Glutamatergic neuron (in vitro differentiated cells): ENCODE measurements at places on chromosomes 12 and 14. TPM values are rescaled to one million over a fixed set of nuclear protein-coding genes. Genes with fewer than 3 reads are reported as not detected.

Gene IL22
- total RNA-seq: not detected

Gene CLEC4C
- total RNA-seq: not detected

DNA sequence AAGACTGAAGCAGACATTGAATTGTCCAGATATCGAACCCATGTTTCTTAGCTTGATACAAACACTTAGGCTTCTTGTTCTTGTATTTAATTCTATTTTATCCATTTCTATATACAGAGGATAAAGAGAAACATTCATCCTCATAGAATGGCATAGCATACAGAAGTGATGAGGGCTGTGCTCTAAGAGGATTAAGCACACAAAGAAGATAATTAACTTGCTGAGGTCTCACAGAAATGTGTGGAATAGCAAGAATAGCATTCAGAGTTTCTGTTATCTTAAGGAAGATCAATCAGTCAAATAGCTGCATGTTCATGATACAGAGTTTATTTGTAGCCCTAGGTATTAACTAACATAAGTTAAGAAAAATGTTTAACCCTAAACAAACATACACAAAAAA lies 27.3 kb upstream of the STRAP start:
- DNase-seq: no peak

DNA sequence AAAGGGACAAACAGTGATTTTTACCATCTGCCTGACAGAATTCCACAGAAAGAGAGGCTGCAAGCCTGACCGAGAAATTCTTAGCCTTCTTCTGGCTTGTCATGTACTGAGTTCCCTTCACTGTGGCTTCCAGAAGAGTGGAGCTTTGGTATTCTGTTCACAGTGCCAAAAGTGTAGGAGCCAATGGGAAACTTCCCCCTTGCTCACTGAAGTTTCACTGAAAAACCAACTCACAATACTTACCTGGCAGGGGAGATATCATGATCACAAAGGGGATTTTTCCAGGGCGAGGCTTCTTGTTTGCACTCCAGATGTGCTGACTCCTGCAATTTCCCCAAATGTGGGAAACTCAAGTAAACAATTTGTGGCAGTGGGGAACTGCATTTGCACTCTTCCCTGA lies 31.7 kb upstream of the MMP19 start:
- DNase-seq: no peak

DNA sequence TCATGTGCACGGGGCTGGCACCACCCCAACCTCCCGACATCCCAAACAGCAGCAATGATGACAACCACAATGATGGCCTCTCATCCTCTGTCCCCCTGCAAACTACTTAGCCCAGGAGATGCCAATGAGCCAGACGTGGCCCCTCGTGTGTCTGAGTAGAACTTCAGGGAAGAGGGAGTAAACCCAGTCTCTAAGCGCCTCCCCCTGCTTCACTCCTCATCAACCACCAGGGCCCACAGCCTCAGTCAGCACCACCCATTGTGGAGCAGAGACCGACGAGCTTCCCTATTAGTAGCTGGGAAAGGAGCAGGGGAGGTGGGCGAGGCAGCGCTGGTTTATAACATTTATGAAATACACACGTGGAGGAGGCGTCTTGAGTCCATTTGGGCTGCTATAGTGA lies 182.7 kb upstream of the SFSWAP start:
- DNase-seq: no peak

DNA sequence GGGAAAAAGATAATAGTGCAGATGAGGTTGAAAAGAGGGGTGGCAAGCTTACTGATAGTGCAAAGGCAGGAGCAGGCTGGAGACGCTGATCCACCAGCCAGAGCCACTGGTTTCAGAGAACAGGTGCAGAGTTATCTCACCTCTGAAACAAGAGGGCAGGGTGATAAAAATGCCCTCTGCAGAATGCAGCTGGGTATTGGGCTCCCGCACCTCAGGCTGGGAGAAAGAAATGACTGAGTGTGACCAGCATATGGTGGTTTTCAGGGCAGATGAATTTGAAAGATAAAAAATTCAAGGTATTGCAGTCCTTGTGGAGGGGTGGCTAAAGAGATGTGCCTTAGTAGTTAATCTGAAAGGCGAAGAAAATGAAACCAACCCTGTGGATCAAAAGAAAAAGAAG lies 2.9 kb upstream of the TMEM30B start:
- DNase-seq: no peak

DNA sequence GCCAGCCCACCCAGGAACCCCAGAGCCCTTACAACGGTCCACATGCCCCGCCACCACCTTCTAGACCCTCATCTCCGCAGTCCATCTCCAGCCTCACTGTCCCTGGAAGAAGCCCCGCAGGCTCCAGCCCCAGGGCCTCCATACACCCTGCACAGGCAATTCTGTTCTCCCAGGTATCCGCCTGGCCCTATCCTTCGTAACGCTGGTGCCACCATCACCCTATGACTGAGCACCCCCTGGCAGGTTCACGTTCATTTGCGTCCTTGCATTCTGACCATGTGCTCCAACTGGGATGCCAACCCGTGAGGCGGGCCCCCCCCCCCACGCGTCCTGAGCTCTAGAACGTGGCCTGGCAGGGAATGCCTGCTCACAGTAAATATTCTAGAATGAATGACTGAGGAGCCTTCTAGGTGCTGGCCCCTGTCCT lies 675 bp upstream of the SCARB1 start:
- no peak for DNase-seq

DNA sequence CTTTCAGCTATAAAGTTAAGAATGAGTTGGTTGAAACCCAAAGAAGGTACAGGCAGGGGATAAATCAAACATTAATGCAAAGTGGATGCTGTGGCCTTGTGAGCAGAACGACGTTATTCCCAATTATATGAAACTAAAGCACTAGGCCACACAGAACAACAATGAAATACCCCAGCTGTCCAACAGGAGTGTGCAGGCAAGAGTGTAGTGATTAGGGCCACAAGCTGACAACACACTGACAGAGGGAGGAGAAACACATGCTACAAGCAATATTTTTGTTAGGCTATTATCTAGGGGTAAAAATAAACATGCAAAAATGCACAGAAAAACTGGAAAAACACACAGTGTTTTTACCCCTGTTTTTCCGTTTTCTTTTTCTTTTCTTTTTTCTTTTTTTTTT lies 15.0 kb downstream of the MAP3K9 start:
- no peak for DNase-seq

DNA sequence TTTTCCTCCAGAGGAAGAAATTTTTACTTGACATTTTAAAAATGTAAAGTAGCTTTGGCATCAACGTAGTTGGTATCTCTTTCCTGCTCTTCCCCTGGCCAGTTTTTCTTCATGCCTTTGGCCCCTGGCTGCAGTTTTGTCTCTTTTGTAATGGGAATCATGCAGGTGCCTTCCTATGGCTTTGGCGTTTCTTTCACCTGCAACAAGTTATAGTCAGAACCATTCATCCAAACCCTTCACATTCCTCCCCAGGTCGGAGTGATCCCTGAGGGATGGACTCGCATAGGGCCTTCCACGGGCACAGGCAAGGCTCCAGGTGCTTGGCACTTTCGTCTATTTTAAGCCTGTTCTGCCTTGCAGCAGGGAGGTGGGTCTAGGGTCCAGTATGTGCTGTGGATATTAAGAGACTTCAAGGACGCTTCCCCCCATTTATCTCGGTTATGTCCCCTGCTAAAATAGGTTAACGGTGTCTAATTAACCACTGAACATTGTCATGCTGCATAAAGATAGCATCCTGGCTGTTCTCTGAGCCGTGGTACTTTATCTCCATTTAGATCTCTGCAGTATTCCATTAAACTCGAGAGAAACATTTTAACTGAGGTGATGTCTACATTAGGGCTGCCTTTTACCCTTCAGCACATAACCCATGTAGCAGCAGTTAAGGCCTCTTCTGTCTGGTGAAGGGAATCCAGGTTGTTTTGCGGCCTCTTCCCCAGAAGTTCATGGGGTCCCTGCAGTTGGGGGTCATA lies 66.3 kb downstream of the IFT43 start:
- no peak for DNase-seq

DNA sequence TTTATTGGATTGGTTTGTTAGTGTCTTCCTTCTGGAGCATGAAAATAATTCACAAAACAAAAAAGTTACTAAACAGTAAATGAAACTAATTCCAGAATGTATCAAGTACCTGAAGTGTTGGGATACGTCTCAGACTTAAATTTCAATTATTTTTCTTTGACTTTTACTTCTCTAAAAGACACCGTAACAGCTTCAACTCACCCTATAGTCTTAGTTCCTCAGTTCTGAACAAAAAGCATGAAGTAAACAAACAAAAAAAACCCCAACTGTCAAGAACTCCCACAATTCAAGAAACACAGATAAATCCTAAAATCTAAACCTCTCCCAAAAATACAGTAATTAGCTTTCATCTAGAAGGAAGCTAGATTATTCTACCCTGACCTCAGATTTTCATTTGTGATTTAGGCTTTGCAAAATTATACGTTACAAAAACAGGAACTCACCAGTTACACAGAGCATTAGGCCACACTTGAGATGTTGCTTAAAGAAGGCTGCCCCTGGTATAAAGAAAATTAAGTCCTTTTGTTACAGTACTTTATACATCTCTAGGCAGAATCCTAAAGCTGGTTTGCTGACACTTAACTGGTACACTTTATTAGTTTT lies 10.2 kb downstream of the HEATR5A start:
- no peak for DNase-seq
